ENCODE measurements at places on chromosomes 7 and 10.
A peak's percentile ranks its signal among the peaks of the same experiment; 100 is the strongest.

DNA sequence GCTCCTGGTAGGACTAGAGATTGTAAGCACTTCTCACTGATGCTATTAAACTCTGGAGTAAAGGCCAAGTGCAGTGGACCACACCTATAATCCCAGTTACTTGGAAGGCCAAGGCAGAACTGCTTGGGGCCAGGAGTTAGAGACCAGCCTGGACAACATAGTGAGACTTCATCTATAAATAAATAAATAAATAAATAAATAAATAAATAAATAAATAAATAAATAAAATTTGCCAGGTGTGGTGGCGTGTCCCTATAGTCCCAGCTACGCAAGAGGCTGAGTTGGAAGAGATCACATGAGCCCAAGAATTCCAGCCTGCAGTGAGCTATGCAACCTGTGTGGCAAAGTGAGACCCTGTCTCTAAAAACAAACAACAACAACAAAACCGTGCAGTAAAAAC lies 1475.7 kb downstream of the REEP3 start:
- no peak for DNase-seq
- H3K36me3 ChIP-seq, result no peaks in the 10 kb centered on the region
- H3K27ac ChIP-seq, result no peak overlapping the region
- H3K4me1 ChIP-seq, result no peaks in the 10 kb centered on the region
- H3K4me3 ChIP-seq, result no peak overlapping the region

DNA sequence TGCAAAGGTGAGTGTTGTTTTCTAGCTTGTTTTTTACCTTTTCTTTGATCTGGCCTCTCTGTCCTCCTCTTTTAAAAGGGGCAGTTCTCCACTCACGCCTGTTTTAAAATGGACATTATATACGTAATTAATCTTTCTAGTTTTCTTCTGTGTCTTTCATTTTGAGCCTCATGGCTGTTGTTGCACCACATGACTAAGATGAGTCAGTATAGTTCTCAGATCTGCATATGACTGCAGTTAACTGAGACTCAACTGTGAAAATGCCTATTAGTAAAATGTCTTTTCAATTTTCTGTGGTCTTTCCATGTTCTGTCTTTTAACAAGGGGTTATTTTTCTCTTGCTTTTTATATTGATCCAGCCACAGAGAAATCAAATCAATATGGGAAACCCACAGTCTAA lies 296.1 kb downstream of the CDK14 start:
- no peaks in the 10 kb centered on the region for H3K27me3 ChIP-seq
- H3K27ac ChIP-seq, result no peak overlapping the region
- DNase-seq, result no peak
- no peak overlapping the region for H3K4me3 ChIP-seq
- H3K4me1 ChIP-seq, result peaks cover 4% of the 10 kb centered on the region

GRCh38 chr10:2392145-2392812 lies 655.0 kb upstream of the ADARB2 start:
- H3K27ac ChIP-seq, result no peak overlapping the region
- H3K4me1 ChIP-seq, result no peaks in the 10 kb centered on the region
- no peak overlapping the region for H3K4me3 ChIP-seq
- H3K27me3 ChIP-seq, result no peaks in the 10 kb centered on the region

GRCh38 chr7:50957855-50958254 lies 175.2 kb upstream of the GRB10 start:
- H3K27ac ChIP-seq, result no peak overlapping the region
- H3K36me3 ChIP-seq, result no peaks in the 10 kb centered on the region
- H3K27me3 ChIP-seq, result no peaks in the 10 kb centered on the region
- no peak overlapping the region for H3K4me3 ChIP-seq

GRCh38 chr7:18901351-18901750 lies 216.1 kb downstream of the TWIST1 start:
- no peak overlapping the region for H3K27ac ChIP-seq
- no peak for DNase-seq
- H3K27me3 ChIP-seq, result no peaks in the 10 kb centered on the region
- H3K4me3 ChIP-seq, result no peak overlapping the region
- H3K4me1 ChIP-seq, result peaks cover 14% of the 10 kb centered on the region

- H3K27me3 ChIP-seq, result no peaks in the 10 kb centered on the region
- no peaks in the 10 kb centered on the region for H3K4me1 ChIP-seq
- no peak overlapping the region for H3K27ac ChIP-seq
- no peaks in the 10 kb centered on the region for H3K36me3 ChIP-seq
- no peak overlapping the region for H3K4me3 ChIP-seq
Measured at GRCh38 chr7:77395626-77396025, 20.5 kb downstream of the GSAP start.

- peak overlapping the region; percentile 23 for H3K4me3 ChIP-seq
- no peak for DNase-seq
- no peaks in the 10 kb centered on the region for H3K36me3 ChIP-seq
- H3K4me1 ChIP-seq, result peaks cover 56% of the 10 kb centered on the region
- no peaks in the 10 kb centered on the region for H3K27me3 ChIP-seq
Measured at GRCh38 chr10:103649654-103650423, 156.3 kb downstream of the NEURL1 start.

DNA sequence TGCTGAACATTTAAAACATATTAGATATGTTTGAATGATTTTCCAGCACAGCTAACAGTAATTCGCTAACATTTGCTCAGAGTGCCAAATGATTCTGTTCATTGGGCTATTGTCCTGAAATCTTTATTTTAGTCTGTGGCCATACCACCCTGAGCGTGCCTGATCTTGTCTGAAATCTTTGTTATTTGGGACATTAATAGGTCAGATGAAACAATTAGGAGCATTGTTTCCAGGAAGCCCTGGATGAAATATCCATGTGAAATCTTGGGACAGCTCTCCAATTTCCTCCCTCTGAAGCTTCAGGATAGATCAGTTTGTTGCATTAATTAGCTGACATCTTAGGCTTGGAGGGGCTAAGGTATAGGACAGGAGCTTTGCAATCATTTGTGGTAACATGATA lies 512.0 kb downstream of the KIF20B start:
- H3K36me3 ChIP-seq, result no peaks in the 10 kb centered on the region
- no peak for DNase-seq
- no peaks in the 10 kb centered on the region for H3K4me1 ChIP-seq
- H3K27me3 ChIP-seq, result no peaks in the 10 kb centered on the region
- H3K27ac ChIP-seq, result no peak overlapping the region
- no peak overlapping the region for H3K4me3 ChIP-seq

DNA sequence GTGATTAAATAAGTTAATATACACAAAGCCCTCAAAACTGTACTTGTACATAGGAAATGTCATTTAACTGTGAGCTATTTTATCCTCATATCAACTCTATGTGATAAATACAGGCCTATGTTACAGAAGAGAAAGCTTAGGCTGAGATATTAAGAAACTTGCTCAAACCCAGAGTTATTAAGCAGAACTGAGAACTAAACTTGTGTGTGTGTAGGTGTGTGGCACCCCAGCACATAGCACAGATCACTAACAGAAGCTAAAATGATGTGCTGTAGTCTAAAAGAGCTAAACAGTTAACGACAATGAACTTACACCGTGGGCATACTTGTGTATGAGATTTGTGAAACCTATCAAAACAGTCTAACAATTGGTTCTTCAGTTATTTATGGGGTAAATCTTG lies 34.5 kb downstream of the MTPN start:
- no peak overlapping the region for H3K4me3 ChIP-seq
- DNase-seq, result no peak
- no peaks in the 10 kb centered on the region for H3K36me3 ChIP-seq
- peaks cover 9% of the 10 kb centered on the region for H3K4me1 ChIP-seq

GRCh38 chr7:118109607-118110006 lies 74.4 kb upstream of the LSM8 start:
- H3K27me3 ChIP-seq, result no peaks in the 10 kb centered on the region
- H3K4me3 ChIP-seq, result no peak overlapping the region
- H3K27ac ChIP-seq, result no peak overlapping the region
- no peaks in the 10 kb centered on the region for H3K36me3 ChIP-seq
- H3K4me1 ChIP-seq, result no peaks in the 10 kb centered on the region

GRCh38 chr7:91945476-91945875 lies 4.8 kb downstream of the AKAP9 start:
- peaks cover 14% of the 10 kb centered on the region for H3K4me1 ChIP-seq
- no peaks in the 10 kb centered on the region for H3K27me3 ChIP-seq
- DNase-seq, result no peak
- no peaks in the 10 kb centered on the region for H3K36me3 ChIP-seq
- H3K4me3 ChIP-seq, result no peak overlapping the region

DNA sequence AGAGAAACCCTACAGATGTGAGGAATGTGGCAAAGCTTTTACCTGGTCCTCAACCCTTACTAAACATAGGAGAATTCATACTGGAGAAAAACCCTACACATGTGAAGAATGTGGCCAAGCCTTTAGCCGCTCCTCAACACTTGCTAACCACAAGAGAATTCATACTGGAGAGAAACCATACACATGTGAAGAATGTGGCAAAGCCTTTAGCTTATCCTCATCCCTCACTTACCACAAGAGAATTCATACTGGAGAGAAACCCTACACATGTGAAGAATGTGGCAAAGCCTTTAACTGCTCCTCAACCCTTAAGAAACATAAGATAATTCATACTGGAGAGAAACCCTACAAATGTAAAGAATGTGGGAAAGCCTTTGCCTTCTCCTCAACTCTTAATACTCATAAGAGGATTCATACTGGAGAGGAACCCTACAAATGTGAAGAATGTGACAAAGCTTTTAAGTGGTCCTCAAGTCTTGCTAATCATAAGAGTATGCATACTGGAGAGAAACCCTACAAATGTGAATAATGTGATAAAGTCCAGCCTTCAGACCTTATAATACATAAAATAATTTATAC lies 38.2 kb downstream of the ZNF679 start:
- no peaks in the 10 kb centered on the region for H3K4me1 ChIP-seq

GRCh38 chr7:106057962-106058927 lies 53.9 kb downstream of the SYPL1 start:
- H3K36me3 ChIP-seq, result no peaks in the 10 kb centered on the region
- no peak for DNase-seq
- no peak overlapping the region for H3K4me3 ChIP-seq
- H3K4me1 ChIP-seq, result no peaks in the 10 kb centered on the region
- no peak overlapping the region for H3K27ac ChIP-seq

- H3K36me3 ChIP-seq, result no peaks in the 10 kb centered on the region
- DNase-seq, result no peak
- H3K27ac ChIP-seq, result no peak overlapping the region
- H3K4me1 ChIP-seq, result peaks cover 11% of the 10 kb centered on the region
Measured at GRCh38 chr10:63129888-63130287, 3.2 kb upstream of the NRBF2 start.

GRCh38 chr10:78319371-78319770 lies 285.7 kb downstream of the RPS24 start:
- no peak overlapping the region for H3K27ac ChIP-seq
- no peak overlapping the region for H3K4me3 ChIP-seq
- DNase-seq, result no peak
- H3K27me3 ChIP-seq, result no peaks in the 10 kb centered on the region
- peaks cover 18% of the 10 kb centered on the region for H3K4me1 ChIP-seq

DNA sequence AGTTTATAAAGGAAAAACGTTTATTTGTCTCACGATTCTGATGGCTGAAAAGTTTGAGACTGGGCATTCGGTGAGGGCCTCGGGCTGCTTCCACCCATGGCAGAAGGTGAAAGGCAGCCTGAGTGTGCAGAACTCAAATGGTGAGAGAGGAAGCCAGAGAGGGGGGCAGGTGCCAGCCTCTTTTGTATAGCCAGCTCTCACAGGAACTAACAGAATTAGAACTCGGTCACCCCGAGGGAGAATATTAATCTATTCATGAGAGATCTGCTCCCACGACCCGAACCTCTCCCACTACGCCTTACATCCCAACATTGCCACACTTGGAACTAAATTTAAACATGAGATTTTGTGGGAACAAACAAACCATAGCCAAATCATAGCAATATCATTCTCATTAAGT lies 112.6 kb downstream of the ZPBP start:
- no peak for DNase-seq
- H3K4me3 ChIP-seq, result no peak overlapping the region
- no peaks in the 10 kb centered on the region for H3K4me1 ChIP-seq
- no peaks in the 10 kb centered on the region for H3K27me3 ChIP-seq
- no peak overlapping the region for H3K27ac ChIP-seq

GRCh38 chr10:103627893-103628292 lies 134.4 kb downstream of the NEURL1 start:
- H3K27me3 ChIP-seq, result no peaks in the 10 kb centered on the region
- DNase-seq, result no peak
- H3K4me3 ChIP-seq, result no peak overlapping the region
- peaks cover 4% of the 10 kb centered on the region for H3K36me3 ChIP-seq
- H3K27ac ChIP-seq, result no peak overlapping the region

DNA sequence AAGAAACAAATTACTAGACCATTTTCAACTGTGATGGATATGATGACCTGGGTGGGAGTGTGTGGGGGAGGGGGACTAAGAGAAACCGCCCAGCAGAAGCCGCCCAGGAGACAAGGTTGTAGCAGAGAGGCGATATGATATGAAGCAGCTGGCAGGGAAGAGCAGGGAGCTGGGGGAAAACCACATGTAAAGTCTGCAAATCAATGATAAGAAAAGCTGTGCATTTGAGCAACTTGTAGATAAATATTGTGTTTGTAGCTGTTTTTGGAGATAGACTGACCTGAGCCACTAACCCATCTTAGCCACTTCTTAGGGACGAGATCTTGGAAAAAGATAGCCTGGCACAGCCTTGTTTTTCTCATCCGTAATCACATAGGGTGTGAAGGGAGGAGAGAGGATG lies 252.6 kb downstream of the SEC23IP start:
- H3K4me1 ChIP-seq, result no peaks in the 10 kb centered on the region
- H3K4me3 ChIP-seq, result no peak overlapping the region
- no peak for DNase-seq
- H3K27ac ChIP-seq, result no peak overlapping the region

- no peak for DNase-seq
- H3K4me1 ChIP-seq, result no peaks in the 10 kb centered on the region
- H3K4me3 ChIP-seq, result no peak overlapping the region
- H3K27me3 ChIP-seq, result no peaks in the 10 kb centered on the region
Measured at GRCh38 chr7:16762177-16762576, 8.6 kb downstream of the TSPAN13 start.

DNA sequence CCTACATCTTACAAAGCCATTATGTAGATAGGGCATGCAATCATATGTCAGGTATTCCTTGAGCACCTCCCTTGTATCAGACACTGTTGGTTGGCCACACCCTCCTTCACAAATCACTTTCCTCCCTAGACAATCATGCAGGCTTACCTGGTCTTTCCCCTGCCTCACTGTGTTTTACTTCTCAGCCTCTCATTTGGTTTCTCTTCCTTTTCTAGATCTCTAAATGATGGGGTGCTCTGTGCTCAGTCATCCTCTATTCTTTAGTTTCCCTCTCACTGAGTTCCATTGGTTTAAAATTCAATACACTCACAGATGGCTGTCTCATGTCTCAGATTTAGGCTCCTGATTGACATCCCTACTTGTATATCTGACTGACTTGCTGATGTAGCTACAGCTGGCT lies 31.4 kb downstream of the ANK3 start:
- peaks cover 10% of the 10 kb centered on the region for H3K4me1 ChIP-seq
- no peaks in the 10 kb centered on the region for H3K36me3 ChIP-seq
- no peak for DNase-seq
- H3K27ac ChIP-seq, result no peak overlapping the region
- no peaks in the 10 kb centered on the region for H3K27me3 ChIP-seq
- no peak overlapping the region for H3K4me3 ChIP-seq
